Fibroblast of skin of abdomen (primary cell): ENCODE measurements at places on chromosomes 5 and 9.
A peak's percentile ranks its signal among the peaks of the same experiment; 100 is the strongest.

DNA sequence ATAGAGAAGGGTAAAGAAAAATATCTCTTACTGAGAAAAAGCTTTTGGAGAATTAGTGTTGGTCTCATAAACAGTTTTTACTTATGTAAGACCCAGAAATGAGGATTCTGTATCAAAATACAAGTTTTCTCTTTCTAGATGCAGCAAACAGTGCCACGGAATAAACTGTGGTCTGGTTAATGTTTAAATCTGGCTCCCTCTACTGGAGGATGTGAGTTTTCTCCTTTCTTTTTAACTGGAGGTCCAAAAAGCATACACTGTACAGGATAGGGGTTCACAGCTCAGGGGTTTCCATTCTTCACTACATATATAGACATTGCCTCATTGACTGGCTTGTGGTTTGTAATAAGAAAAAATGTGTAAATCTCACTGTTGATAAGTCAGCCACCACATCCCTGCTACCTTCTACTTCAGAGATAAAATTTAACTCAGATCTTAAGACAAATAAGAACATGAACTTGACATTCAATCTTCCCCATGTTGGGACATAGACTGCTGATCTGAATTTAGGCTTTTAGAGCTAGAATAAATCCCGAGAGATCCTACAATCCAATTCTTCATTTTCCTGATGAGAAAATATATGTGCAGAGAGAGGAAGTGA lies 98.9 kb downstream of the CFAP95 start:
- DNase-seq: peak; percentile 66

DNA sequence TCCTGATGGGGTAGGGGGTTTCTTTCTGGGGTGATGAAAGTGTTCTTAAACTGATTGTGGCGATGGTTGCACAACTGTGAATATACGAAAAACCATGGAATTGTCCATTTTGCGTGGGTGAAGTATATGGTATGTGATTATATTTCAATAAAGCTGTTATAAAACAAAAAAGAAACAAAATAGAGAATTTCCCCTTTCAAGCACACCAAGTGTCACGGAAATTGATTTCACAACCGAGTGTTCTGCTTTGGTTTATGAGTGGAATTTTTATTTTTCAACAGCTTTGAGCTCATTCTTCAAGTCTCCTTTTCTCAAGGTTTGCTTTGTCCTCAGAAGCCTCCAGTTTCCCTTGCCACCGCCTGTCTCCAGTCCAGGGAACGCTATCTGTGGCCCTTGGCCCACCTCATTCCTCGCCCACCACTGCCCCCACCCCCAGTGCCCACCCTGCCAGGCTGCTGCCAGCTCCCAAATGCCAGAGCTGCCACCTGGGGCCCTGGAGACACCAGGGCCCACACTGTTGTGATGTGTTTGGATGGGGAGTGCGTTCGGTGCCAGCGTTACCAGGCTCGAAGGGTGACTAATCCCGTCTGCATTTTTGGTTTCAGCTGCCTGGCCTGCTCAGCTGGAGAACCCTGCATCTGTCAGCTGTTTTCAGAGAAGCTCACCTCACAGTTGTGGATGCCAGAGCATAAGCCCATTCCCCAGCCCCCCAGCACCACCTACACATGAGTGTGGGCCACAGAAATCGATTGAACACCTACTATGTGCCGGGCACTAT lies 30.4 kb downstream of the DUSP1 start:
- peak; percentile 87 for DNase-seq

DNA sequence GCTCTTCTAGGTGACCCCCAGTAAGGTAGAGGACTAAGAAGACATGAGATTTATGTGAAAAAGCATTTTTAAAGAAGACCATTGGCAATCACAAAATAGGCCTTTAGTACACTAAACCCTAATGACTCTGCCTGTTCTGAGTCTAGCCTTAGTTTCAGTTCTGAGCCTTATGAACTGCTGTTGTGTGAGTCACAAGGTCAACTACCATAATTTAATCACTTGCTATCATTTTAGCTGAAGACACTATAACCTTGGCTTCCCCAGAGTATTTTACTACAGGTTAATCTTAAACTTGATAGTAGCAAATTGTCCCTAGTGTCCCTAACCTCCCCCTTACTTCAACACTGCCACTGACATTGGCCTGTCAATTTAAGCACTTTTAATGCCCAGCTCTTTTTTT lies 34.4 kb downstream of the APC start:
- DNase-seq: no peak

DNA sequence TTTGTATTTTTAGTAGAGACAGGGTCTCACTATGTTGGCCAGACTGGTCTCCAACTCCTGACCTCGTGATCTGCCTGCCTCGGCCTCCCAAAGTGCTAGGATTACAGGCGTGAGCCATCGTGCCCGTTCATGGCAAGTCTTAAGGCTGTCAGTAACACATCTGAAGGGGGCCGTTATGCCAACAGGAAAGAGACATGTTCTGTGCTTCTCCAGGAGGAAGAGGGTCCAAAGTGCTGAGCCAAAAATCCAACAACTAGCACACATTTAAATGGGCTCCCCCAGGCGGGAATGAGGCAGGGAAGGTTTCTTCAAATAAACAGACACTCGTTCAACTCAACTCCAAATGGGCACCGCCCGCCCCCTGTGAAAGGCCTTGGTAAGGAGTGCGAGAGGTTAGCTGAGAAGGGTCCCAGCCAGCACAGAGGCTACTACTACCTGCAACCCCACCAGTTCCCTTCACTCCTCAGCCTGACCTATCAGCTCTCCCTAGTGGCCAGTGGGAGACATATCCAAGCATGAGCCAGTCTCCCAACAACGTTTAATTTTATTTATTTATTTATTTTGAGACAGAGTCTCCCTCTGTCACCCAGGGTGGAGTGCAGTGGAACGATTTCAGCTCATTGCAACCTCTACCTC lies 84.1 kb upstream of the DMRT1 start:
- peak; percentile 70 for DNase-seq

GRCh38 chr5:10502578-10502977 lies 60.9 kb downstream of the ROPN1L start:
- DNase-seq: no peak

- DNase-seq: no peak
Measured at GRCh38 chr5:14801792-14802191, 69.8 kb downstream of the ANKH start.

GRCh38 chr9:126704892-126705766 lies 91.4 kb downstream of the LMX1B start:
- peak; percentile 55 for DNase-seq

GRCh38 chr9:76136986-76137385 lies 246.5 kb downstream of the PCSK5 start:
- DNase-seq: peak; percentile 73

- DNase-seq: no peak
Measured at GRCh38 chr5:35285011-35285410, 54.7 kb upstream of the PRLR start.
